ENCODE measurements at places on chromosomes 6 and 20.
A peak's percentile ranks its signal among the peaks of the same experiment; 100 is the strongest.

- DNase-seq: no peak
Measured at GRCh38 chr6:124056407-124057334, 253.0 kb downstream of the NKAIN2 start.

- DNase-seq: no peak
Measured at GRCh38 chr20:50313827-50314677, 123.4 kb downstream of the CEBPB start.

DNA sequence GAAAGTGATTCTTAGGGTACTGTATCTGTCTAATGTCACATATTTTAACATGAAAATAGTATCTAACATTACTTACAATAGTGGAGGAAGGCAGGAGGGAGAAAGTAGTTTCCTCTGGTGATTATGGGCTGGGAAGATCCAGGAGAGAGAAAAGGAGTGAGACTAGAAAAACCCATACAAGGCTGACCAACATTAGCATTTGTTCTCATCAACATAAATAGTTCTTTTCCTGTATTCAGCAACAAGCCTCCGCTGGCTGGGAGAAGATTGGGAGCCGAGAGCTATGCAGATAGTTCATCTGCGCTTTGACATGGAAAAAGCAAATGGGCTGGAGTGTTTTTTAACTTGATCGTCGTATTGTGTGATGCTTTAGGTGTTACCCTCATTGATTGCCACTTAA is 239.4 kb downstream of the PHACTR1 start:
- no peak for DNase-seq

GRCh38 chr6:95091823-95092436 is 485.4 kb upstream of the MANEA start:
- DNase-seq: peak; percentile 51

- no peak for DNase-seq
Measured at GRCh38 chr20:61588411-61589385, 336.6 kb downstream of the CDH4 start.

GRCh38 chr6:62974452-62974851 is 236.8 kb upstream of the FKBP1C start:
- DNase-seq: no peak

GRCh38 chr20:7760247-7761031 is 179.8 kb downstream of the HAO1 start:
- no peak for DNase-seq

- no peak for DNase-seq
Measured at GRCh38 chr6:39171489-39172376, 56.7 kb upstream of the SAYSD1 start.

DNA sequence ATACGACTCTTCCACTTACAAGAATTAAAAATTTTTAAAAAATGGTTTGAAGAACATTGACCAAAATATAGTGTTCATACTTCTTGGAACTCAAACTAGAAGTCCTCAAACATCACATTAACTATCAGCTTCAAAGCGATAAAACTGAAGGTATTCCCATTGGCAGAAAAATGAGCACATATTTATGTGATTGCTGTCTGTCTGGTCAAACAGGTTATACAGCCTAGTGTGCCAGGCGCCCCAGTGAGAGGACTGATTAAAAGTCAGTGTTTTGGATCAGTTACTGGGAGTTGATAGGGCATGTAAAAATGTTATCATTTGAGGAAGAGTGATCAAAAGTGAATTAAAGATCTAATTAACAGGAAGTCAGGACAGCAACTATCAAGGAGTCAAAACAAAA is 738.8 kb downstream of the HDGFL1 start:
- DNase-seq: no peak

DNA sequence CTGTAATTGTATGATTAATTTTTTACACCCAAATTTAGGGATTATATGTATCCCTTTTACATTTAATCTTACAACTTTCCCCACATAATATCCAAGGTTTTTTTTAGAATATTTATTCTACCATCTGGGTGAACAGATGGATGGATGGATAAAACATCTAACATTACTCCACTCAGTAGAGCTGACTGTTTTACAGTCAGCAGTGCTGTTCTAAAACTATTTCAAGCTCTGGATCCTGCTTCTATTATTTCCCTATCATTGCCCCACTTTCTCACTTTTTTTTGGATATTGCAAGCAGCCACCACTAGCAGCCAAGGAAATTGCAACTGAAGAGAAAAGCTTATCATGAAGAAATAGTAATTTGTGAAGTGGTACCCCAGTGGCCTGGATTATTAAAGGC is 173.7 kb downstream of the ARHGAP18 start:
- no peak for DNase-seq

GRCh38 chr6:89977808-89978748 is 83.8 kb downstream of the GJA10 start:
- no peak for DNase-seq

DNA sequence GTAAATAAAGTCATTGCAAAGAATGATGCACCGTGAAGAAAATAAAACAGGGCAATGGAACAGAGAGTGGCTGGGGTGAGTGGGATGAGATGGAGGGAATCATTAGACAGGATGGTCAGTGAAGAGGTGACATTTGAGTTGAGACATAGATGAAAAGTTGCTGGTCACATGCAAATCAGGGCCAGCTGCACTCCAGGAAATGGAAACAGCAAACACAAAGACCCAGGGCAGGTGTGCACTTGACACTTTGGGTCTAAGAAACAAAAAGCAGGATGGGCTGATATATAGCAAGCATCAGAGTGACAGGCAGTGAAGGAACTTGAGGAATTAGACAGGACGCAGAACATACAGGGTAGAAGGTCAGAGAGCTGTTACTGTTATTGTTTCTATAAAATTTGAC is 171.5 kb upstream of the RIPOR2 start:
- no peak for DNase-seq

DNA sequence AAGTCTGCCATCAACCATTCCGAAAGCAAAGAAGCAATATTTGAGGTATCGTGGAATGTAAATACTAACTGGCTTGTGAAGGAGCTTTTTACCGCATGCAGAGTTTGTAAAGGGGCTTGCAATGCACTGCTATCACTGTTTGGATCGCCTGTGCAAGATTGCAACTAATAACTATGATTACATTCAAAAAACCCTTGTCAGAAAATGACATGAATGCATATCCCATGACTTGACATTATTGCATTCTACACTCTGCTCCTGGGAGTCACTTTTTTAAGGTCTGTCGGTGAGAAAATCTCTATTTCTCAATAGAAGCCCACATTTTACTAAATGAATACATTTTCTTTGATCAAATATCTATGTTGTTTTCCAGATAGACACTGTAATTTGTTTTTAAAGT is 335.4 kb upstream of the SPTLC3 start:
- DNase-seq: no peak

GRCh38 chr6:152573762-152574161 is 63.4 kb downstream of the SYNE1 start:
- no peak for DNase-seq

- DNase-seq: no peak
Measured at GRCh38 chr20:41398408-41398807, 31.8 kb upstream of the EMILIN3 start.

DNA sequence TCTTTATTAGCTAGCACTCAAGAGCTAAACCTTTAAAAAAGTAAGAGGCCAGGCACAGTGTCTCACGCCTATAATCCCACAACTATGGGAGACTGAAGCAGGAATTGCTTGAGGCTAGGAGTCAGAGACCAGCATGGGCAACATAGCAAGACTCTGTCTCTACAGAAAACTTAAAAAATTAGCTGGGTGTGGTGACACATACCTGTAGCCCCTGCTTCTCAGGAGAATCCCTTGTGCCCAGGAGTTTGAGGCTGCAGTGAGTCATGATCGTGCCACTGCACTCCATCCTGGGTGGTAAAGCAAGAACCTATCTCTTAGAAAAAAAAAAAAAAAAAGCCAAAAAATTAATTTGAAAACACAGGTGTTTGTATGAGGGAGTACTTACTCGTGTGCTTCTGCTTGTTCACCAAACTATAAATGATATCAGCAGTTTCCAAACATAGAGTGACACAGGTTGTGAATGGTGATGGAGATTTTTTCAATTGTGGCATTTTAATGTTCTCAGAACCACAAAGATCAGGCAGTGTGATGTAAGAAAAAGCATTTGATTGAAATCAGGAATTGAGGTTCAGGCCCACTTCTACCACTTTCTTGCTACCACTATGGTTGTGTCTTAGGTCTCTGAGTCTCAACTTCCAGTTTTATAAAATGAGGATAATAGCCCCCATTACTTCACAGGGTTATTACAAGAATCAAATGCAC is 104.9 kb downstream of the FOXO3 start:
- DNase-seq: no peak

- DNase-seq: peak; percentile 78
Measured at GRCh38 chr6:26183581-26184366, 96.5 kb downstream of the HFE start.

- DNase-seq: peak; percentile 37
Measured at GRCh38 chr6:44211284-44211683, 5.4 kb upstream of the MYMX start.

- DNase-seq: no peak
Measured at GRCh38 chr20:35901678-35902544, 52.4 kb downstream of the SCAND1 start.

All from suppressor macrophage treated with lipopolysaccharide for 4 hours (primary cell).